Right cardiac atrium (tissue), 5 donors: ENCODE measurements at places on chromosomes 16 and 17.

DNA sequence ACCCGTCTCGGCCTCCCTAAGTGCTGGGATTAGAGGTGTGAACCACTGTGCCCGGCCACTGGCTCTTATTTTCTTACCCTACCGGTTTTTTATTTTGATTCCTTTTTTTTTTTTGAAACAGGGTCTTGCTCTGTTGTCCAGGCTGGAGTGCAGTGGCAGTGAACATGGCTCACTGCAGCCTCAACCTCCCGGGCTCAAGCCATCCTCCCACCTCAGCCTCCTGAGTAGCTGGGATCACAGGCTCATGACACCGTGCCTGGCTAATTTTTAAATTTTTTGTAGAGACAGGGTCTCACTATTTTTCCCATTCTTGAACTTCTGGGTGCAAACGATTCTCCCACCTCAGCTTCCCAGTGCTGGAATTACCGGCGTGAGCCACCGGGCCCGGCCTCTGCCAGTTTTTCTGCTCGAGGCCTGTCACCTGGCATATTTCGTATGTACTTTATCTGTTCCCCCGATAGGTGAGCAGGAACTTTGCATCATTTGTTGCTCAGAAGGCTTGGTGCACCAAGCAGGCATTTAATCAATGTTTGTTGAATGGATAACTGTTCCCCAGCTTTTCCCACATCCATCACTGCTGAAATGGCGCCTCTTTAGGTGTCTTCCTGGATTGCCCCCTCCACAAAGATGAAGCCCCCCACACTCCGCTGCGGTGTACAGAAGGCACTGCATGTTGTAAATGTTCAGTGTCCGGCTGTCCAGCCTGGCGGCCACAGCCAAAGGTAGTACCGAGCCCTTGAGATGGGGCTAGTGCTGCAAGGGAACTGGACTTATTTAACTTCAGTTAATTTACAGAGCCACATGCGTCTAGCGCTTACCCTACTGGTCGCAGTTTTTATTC, 858 bp upstream of the TELO2 start:
- no peak for DNase-seq

DNA sequence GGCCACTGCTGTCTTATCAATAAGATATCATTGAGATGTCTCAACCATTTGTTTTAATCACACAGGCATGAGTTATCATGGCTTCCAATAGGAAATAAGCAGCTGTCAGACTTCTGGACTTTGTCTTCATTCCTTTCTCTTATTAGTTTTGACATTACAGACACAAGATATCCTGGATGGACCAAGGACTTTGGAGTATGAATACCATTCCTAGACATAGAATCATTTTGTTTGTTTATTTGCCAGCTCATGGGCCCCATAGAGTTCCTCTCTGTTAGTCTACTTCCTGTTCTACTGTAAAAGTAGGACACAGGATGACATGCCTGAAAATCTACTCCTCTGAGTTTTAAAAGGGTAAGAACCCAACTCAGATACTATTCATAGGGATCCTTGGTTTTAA, 77.7 kb upstream of the KCNJ16 start:
- DNase-seq: no peak

GRCh38 chr17:74975943-74976342, 3.4 kb upstream of the HID1 start:
- DNase-seq: no peak

DNA sequence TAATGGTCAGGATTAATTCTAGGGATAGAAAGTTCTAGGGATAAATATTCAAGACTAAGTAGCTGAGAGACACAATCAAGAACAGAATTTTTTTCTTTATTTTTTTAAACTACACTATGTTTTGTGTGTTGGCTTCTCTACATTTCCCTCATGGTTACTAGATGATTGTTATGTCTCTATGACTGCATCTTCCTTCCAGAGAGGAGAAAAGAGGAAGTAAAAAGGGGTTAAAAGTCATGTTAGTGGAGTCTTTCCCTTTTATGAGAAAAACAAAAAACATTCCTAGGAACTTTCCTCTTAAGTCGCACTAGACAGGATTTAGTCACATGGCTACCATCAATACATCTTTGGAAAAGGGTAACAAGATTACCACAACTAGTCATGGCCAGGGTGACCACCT, 375.0 kb downstream of the KCNJ2 start:
- DNase-seq: no peak

DNA sequence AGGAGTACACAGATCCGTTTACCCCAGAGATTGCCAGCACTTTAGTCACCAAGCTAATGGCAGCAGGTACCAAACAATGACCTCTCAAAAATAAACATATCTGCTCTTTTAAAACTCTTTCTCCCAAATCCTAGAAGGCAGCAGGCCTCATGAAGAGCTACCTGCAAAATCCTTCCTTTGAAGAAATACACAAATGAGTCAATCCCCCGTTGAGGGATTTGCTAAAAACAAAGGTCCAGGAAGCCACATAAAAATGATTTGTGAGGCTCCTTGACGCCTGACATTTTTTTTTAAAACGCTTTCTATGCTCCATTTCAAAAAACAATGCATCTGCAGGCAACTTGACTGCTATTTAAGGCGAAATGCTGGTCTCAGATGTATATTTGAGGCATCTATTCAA, 58.2 kb downstream of the NACA2 start:
- no peak for DNase-seq

GRCh38 chr16:47359478-47359877, 101.4 kb downstream of the ITFG1 start:
- no peak for DNase-seq

DNA sequence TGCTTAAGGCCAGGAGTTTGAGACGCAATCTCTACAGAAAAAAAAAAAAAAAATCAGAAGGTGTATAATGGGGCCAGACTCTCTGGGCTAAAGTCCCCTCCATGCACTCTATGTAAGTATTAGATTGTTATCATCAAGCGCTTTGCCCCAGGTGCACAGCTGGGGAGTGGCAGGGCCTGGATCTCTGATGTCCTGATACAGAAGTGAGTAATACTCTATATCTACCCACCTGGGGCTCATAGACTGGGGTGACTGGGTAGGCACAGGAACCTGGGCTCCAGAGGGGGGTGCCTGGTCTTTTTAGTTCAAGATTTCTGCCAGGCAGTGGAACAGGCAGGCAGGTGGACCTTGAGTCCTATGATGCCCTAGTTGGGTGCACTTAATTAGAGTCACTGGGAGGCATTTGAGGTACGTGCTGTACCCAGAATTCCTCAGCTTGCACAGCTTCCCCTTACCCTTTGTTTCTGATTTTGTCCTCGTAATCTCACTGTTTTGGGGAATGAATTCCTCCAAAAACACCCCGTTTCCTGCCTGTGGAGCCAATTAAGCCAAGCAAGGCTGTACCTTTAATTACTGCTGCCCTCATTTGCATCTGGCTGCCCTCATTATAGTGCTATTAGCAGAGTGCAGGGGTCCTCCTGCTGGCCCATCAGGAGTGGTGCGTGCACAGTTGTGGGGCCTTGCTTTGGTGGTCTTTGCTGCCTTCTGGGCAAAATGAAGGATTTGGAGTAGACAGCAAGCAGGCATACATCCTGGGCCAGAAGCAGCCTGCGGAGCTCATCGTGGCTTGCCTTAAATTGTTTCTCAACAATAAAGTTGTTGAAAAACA, 239.0 kb downstream of the SNX29 start:
- no peak for DNase-seq

DNA sequence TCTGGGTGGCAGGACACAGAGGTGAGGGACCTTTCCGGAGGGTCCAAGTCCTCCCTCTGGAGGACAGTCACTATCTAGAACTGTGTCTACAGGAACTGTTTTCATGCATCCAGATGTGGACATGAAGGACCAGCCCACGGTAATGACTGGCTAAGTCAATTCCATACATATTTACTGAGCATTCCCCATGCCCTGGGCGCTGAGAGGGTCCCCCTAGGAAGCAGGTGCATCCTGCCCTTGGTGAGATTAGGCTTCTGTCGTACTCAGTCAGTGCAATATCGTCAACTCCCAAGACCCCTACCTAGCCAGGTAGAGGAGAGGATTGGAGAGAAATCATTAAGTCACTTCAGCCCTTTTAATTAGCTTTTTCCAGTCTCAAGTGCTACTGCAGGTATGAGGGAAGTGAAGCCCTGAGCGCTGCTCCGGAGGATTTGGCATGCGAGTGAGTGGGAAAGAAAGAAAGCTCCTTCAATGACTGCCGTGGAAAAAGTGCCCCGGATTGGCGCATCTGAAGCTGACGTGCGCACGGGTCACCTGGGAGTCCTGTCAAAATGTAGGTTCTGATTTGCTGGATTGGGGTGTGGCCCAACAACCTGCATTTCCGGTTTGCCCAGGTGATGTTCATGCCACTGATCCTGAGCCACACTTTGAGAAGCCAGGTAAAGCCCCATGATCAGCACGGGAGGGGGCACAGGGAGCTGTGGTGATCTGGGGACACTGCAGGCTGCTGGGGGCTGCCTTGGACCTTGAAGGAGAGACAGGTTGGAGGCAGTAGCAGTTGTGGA, 367.4 kb upstream of the TNRC6C start:
- no peak for DNase-seq

GRCh38 chr16:84207251-84207650, 16.3 kb downstream of the ADAD2 start:
- no peak for DNase-seq

GRCh38 chr17:32976131-32976530, 15.5 kb upstream of the SPACA3 start:
- no peak for DNase-seq

GRCh38 chr16:27226476-27226875, 23.1 kb downstream of the KDM8 start:
- DNase-seq: peak; percentile 61

DNA sequence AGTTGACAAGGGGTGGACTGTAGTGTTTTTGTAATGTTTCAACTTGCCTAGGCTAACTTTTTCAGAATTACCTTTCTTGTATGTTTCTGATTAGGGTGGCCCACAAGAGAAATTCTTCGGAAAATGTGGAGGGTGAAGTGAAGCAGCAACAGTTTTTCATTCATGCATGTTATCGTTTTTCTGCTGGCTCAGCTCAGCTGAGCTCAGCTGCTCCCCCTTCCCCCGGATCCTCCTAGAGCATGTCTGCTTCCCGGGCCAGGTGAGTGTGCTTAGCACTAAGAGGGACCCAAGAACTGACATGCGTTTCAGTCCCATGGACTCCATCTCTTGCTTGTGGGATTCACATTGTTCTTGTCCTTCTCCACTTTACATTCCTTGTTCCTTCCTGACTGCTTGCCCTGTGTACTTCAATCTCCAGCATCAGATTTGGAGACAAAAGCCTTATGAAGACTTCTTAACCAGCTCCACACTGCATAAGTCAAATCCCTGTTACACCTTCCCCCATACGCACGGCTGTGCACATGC, 33.6 kb downstream of the SCPEP1 start:
- no peak for DNase-seq

DNA sequence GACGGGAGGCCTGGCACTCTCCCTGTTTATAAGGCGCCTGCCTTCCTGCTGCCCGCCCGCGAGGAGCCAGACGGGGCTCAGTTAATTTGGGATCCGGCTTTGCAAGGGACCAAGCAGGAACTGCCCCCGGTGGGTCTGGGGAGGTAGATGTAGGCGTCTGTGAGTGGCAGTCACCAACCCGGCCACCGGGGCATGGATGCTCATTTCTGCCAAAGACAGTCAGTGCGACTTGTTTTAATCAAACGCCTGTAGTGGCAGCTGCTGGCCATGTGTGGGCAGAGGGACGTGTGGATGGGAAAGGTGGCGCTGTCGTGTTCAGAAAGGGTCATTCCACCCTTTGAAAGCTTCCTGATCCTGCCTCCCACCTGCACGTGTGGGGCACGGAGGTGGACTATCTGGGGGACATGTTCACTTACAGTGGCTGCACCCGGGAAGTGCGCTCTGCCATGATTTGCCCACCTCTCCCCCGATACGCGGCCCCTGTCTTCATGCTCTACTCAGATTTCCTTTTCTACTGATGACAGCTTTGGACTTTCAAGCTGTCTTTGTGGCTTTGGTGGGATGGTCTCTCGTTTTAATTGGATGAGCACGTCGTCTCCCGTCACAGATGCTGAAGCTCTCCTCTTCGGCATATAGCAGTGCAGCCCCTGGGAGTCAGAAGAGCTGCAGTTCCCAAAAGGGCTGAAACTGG, 60.3 kb upstream of the CIBAR2 start:
- DNase-seq: no peak

- DNase-seq: no peak
These were observed 606.4 kb upstream of the SALL1 start for GRCh38 chr16:51757505-51757904.

DNA sequence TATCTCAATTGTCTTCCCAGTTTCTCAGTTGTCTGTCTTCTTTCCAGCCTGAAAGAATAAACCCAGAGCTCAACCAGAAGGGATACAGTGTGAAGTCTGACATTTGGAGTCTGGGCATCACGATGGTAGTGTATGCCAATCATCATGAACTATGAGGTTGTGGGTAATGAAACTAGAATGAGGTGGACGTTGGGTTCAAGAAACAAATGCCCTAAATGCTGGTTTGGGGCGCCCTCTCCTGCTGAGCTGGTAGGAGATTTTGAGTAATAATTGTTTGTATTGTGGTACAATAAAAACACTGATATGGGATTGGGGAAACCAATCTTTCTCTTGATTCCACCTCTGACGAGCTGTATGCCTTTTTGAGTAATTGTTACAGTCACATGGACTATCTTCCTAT, 110.4 kb downstream of the MAP2K6 start:
- DNase-seq: no peak

- DNase-seq: peak; percentile 99
These were observed at the start of gene MAP1LC3B for GRCh38 chr16:87391950-87392820. Gene MAP1LC3B, plus strand, starts transcription at chr16:87392336. Its CDS starts 92 bp downstream, at chr16:87392428.

DNA sequence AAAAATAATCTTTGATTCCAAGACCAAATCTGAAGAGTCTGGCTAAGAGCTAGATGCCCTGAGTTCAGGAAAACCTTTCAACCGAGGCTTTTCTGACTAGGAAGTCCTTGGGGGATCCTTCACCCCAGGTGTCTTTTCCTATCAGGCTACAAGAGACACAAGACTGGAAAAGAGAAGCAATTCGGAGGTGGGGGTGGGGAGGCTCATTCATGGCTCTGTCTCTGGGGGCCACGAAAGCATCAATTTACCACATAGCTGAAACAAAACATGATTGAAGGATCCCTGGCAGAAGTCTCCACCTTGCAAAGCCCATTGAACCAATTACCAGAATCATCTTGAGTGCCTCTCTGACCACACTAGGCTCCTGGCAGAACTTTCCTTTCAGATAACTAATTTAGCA, 239.8 kb upstream of the SALL1 start:
- no peak for DNase-seq

- no peak for DNase-seq
These were observed 190.2 kb downstream of the SOX9 start for GRCh38 chr17:72311004-72311403.

- peak; percentile 51 for DNase-seq
These were observed 6.3 kb downstream of the TBX2 start for GRCh38 chr17:61405686-61406536.

- DNase-seq: peak; percentile 97
These were observed 13.2 kb downstream of the ATP5PD start for GRCh38 chr17:75033346-75034235.

- no peak for DNase-seq
These were observed 193.6 kb downstream of the PARN start for GRCh38 chr16:14436401-14436955.

DNA sequence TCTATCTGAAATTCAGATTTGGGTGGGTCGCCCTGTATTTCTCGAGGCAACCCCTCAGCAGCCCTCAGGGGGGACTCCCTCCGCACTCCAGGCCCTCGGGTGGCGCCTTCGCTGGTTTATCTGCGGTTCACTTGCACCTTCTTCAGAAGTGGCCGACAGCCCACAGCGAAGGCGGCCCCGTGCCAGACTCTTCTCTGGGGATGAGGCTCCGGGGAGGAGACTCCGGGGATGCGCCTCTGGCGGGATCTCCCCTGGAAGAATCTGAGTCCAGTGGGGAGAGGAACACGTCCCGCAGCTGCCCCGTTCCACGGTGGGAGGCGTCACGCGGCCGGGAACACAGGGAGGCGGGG, 63.9 kb upstream of the DNAJA2 start:
- DNase-seq: peak; percentile 52
